ENCODE measurements at places on chromosomes 6 and 20.

GRCh38 chr6:24865161-24865560 lies 66.4 kb upstream of the ARMH2 start:
- DNase-seq = no peak

DNA sequence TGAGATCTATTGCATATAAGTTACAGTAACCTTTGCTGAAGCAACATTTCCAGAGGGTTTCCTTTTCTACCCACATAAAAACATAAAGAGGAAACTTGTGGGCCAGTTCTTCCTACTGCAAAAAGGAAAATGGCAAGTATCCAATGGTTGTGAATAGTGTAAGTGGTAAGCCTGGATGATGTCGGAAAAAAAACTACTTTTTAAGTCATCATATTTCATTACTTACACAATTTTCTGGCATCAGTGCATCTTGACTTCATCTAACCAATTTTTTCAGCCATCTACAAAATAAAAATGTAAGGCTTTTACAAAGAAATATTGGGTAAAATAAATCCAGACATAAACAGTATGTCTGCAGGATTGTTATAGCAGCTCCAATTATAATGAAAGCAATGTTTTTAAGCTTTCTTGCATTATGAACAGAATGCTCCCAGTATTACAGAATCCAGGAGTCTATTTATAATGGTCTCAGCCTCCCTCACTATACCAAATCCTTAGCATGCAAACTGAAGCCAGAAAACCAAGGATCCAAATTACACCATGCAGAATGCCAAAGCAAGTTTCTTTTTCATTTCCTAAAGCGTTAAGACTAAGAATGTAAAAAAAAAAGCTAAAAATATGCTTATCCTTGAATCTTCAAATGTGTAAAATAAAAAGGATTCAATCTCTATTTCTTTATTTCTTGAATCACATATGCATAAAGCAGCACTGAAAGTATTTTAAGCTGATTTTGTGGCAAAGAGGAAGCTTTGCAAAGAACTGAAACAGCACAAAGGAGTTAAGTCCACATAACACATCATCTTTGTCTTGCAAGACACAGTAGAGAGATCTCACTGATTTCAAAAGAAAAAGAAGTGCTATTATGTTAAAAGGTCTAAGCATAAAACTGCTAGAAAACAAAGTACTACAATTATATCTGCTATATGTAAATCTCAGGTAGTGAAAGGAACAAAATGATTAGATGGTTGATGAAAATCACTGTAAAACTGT lies 126.8 kb upstream of the HMGCLL1 start:
- DNase-seq = no peak

- DNase-seq = no peak
Measured at GRCh38 chr6:166656230-166657151, 29.4 kb upstream of the RPS6KA2 start.

- DNase-seq = no peak
Measured at GRCh38 chr6:85458184-85458583, 8.3 kb downstream of the NT5E start.

DNA sequence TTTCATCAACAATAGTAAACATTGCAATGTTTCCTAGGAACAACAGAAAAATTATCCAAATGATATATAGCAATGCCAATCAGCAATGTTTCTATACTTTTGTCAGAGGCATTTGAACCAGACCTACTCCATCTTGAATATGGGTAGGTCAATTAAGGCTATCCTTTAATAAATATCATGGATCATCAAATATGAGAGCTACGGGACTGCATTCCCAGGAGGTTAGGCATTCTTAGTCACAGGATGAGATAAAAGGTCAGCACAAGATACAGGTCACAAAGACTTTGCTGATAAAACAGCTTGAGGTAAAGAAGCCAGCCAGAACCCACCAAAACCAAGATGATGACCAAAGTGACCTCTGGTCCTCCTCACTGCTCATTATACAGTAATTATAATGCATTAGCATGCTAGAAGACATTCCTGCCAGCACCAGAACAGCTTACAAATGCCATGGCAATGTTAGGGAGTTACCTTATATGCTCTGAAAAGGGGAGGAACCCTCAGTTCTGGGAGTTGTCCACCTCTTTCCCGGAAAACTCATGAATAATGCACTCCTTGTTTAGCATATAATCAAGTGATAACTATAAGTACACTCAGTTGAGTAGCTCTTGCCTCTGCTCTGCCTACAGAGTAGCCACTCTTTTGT lies 8.6 kb upstream of the SERPINB6 start:
- DNase-seq = no peak

DNA sequence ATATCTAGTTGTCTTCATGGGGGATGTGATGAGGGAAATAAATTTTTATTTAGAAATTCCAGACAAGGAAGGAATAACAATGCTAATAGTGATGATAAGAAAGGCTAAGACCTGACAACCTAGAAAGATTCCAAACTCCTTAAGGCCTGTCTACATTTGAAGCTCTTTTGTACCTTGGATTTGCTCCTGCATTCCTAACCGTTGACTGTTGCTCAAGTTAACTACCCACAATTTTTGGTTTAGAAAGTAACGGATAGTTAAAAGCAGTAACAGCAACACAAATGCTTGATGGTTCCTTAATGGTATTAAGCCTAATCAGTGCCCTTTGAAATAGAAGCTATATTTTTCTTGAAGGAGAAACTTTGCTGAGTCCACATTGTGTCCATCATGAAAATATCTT lies 52.9 kb downstream of the TRMT11 start:
- no peak for DNase-seq

GRCh38 chr6:99882128-99882702 lies 111.8 kb downstream of the MCHR2 start:
- no peak for DNase-seq

- no peak for DNase-seq
Measured at GRCh38 chr20:61030130-61030529, 221.9 kb upstream of the CDH4 start.

DNA sequence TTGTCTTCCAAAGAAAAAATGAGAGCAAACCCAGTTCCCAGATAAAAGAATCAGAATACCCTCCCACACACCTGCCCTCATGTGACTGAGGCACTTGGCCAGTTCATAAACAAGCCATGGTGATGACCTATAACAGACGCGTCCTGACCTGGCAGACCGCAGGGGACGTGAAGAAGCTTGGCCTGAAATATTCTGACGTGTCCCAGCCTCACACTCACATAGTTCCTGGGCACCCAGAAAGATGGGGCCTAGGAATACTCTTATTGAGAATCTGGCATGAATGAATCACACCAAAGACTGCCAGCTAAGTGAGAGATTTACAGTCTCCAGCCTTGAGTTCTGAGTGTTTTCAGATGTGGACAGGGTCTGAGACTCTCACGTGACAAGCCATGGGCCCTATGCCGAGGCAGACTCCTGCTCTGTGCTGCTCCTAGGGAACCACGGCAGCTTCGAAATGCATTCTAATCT lies 17.2 kb upstream of the MAP3K4 start:
- DNase-seq = no peak

DNA sequence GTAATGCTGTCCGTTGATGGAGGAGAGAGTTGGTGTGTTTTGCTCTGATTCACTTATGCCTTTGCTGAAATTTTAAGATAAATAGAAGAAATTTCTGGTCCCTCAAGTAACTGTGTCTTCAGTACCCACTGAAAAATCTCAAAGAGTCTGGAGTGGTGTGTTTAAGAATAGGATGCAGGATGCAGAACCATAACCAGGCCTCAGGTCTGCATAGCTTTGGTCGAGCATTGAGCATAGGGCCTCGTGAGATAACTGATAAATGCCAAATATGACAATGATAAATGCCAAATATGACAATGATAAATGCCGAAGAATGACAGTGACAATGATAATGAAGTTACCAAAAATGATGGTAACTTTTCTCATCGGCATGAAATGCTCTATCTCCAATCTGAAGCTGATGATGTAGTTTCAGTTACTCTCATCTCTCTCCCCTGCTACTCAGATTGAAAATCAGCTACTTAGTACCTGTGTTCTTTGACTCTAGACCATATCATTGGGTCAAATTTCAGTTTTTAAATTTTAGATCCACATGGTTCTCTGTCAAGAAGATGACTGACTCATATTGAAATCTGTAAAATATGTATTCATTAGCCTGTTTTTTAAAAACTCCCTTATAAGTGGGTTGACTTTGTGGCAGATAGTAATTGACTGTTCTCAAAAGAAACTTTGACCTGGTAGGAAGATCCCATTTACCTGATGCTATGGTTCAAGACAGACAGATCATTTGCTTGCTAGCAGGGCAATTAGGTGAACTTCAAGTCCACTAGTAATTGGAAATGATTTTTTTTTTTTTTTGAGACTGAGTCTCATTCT lies 96.6 kb downstream of the SLC16A10 start:
- no peak for DNase-seq

GRCh38 chr20:17678886-17679285 lies 3.2 kb downstream of the RRBP1 start:
- DNase-seq = no peak

DNA sequence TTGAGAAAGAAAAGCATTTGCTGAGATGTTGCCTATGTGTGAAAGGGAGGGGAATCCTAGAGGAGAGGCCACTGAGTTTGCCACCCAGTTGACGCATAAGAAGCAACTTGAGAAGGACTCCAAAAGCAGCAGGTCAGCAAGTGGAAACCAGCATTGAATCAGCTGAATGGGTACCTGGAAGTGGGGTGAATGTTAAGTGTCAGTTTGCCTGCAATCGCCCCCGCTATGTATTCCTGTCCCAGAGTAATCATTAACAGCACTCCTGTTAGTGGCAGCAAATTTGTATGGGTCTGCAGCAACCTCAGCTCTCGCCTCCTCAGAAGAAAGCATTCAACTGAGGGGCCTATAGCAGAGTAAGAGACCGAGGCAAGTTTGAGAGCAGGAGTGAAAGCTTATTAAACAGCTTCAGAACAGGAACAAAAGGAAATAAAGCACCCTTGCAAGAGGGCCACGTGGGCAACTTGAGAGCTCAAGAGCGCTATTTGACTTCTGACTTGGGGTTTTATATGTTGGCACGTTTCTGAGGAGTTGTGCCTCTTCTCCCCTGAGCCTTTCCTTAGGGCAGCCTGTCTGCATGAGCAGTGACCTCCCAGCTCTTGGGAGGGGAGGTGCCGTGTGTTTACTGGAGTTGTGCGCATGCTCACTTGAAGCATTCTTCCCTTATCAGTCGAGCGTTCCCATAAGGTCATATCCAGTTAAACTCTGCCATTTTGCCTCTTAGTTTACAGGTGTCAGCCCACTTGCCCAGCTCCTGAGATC lies 122.6 kb upstream of the PHACTR1 start:
- DNase-seq = no peak

- no peak for DNase-seq
Measured at GRCh38 chr6:138031417-138031816, 75.8 kb downstream of the PERP start.

DNA sequence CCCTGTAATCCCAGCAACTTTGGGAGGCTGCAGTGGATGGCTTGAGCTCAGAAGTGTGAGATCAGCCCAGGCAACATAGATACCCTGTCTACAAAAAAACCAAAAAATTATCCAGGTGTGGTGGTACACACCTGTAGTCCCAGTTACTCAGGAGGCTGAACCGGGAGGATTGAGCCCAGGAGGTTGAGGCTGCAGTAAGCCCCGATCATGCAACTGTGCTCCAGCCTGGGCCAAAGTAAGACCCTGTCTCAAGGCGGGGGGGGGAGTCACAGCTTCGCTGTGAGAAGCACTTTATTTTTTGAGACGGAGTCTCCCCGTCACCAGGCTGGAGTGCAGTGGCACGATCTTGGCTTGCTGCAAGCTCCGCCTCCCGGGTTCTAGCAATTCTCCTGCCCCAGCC lies 54.2 kb downstream of the EZR start:
- DNase-seq = no peak

DNA sequence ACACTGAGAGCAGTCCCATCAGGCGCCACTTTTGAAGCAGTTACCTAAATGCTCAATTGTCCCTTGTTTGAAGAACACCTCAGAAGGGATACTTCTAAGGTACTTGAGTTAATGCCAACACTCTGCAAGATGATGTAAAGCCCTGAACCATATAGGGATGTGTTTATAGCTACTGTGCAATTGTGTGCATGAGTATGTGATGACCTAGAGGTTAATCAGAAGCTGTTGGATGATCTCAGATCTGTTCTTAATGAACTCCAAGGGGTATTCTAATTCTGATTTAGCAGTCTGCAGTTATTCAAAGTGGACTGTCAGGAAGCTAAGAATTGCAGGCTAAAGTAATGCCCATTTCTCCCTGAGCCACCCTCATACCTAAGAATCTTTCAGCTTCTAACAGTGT lies 158.3 kb downstream of the TMEM242 start:
- DNase-seq = no peak

DNA sequence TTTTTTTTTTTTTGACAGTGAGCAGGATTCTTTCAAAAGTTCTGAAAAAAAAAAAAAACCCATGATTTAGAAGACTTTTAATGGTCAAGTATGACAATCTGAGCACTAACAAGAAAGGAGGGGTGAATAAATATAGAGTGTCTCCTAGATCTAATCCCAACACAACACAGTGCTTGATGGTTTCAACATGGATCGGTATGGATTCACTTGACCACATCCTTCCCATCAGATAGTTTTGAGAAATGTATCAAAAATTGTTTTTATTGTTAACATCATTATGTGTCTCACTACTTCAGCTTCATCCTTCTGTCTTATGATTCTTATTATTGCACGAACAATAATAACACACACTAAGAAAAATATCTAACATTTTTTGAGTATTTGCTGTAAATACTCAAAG lies 21.0 kb downstream of the KIF13A start:
- no peak for DNase-seq

DNA sequence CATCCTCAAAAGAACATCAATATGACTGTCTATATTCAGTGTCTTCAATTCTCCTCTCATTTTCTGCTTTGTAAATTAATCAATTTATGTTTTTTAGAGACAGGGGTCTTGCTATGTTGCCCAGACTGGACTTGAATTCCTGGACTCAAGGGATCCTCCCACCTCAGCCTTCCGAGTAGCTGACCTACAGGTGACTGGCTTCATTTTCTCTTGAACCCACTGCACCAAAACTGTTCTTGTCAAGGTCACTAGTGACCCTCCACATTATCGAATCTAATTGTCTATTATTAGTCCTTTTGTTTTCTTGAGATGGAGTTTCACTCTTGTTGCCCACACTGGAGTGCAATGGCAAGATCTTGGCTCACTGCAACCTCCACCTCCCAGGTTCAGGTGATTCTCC lies 3.7 kb downstream of the DNAAF9 start:
- no peak for DNase-seq

DNA sequence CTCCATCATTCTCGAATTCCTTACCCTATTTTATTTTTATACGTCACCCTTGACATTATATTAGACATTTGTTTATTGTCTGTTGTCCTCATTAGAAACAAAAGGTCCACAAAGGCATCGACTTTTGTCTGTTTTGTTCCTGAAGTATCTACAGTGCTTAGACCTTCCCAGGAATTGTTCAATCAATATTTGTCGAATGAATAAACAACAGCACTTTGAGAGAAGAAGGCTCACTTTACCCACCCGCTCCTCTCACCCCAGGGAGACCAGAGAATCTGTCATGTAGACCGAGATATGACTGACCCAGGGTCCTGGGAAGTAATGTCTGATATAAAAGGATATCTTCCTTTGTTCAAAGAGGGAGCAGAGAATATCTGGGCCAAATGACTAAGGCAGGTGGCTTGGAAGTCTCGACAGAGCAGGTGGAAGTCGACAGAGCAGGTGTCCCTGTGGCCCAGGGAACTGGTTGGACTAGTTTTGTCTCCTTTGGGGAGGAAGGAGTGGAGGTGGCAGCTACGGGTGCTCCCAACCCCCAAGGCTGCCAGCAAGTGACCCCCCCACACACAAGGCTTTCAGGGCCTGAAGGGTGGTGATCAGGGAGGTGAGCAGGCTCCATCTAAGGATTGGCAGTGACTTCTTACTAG lies 14.8 kb upstream of the CHMP4B start:
- DNase-seq = no peak
